ENCODE measurements at places on chromosomes 4 and X. TPM values are rescaled to one million over a fixed set of nuclear protein-coding genes. Genes with fewer than 3 reads are reported as not detected.

DUX4 gene
- not detected for total RNA-seq

GRCh38 chr4:85595098-85595775, 120.3 kb downstream of the ARHGAP24 start:
- DNase-seq: no peak

- no peak for DNase-seq
Measured at GRCh38 chrX:1751781-1752180, 136.9 kb downstream of the ASMT start.

GRCh38 chr4:147776716-147777115, 44.8 kb downstream of the ARHGAP10 start:
- no peak for DNase-seq

GRCh38 chr4:8698341-8699062, 105.9 kb downstream of the CPZ start:
- no peak for DNase-seq

Data from glomerular endothelial cell (primary cell).